ENCODE measurements at places on chromosomes 7 and 10.

- DNase-seq = no peak
These were observed 9.6 kb upstream of the PYROXD2 start for GRCh38 chr10:98424295-98425254.

DNA sequence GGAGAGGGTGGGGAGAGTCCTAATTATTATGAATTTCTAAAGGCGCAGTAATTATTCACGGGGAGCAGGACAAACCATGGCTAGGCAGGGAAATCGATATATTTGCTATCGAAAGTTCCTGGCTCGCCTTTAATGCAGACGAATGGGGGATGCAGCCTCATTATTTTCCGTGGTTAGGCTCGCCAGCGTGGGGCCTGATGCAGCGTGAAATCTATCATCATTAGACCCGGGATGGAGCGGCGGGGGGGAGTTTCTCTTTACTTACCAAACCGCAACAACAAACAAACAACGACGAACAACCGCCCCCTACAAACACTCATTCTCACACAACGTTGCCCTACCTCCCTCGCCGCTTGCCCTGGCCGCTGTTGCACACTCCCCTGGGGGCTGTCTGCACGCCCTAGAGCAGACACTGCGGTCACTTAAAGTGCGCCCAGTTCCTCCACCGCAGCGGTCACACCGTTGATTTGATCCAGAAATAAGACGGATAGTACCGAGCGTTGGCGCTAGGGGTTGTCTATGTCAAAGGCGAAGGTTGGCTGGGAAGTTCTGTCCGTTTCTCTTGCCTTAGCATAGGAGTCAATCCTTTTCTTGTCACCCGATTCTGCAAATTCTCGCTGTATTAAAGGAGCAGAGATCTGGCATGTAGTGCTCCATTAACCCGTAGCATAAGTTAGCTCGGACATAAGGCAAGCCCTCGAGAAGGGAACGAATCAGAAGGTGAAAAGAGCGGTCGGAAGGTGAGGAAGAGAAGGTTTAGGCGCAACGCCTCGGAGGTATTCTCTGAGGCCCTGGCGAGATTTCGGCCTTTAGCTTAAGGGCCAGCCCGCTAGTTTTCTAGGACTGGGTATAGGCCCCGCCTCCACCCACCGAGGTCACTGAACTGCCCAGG is 10.4 kb downstream of the NXPH1 start:
- DNase-seq = no peak

DNA sequence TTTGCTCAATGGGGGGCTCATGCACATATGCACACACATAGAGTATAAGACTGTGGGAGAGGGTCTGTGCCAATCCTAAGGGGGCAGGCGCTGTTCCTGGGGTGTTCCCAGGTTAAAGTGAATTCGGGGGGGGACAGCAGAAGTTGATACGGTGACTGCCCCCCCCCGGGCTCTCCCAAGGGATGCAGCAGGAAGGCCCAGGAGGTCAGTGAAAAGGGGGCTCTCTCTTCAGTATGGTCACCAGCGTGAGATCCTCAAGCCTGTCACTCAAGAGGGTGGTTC is 32.4 kb downstream of the SPDYE6 start:
- no peak for DNase-seq

- DNase-seq = no peak
These were observed 31.4 kb downstream of the ARMC3 start for GRCh38 chr10:22959292-22959691.

- DNase-seq = no peak
These were observed 57.4 kb downstream of the EEPD1 start for GRCh38 chr7:36210291-36210922.

DNA sequence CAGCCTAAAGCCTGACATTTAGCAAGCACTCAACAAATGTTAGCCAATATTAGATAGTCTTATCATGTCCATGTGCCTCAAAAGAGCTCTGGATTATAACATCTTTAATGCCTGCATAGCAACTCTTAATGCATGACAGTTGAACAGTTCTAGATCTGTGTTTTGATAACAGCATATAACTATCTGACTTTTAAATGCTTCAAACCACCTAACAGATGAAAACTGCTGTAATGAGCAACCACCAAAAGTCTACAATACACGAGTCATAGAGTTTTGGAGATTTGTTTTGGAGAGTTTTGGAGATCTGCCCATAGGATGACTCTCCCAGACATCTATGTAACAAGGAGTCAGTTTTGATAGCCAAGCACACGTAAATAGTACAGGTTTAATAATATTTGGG is 227.3 kb downstream of the TWIST1 start:
- DNase-seq = no peak

Data from effector CD8-positive, alpha-beta T cell (primary cell).